ENCODE measurements at places on chromosomes 2 and 18.

- DNase-seq: no peak
Observed at GRCh38 chr2:105317937-105318336, 11.6 kb downstream of the TGFBRAP1 start.

GRCh38 chr2:152635635-152636298 lies 81.5 kb downstream of the PRPF40A start:
- DNase-seq: no peak

DNA sequence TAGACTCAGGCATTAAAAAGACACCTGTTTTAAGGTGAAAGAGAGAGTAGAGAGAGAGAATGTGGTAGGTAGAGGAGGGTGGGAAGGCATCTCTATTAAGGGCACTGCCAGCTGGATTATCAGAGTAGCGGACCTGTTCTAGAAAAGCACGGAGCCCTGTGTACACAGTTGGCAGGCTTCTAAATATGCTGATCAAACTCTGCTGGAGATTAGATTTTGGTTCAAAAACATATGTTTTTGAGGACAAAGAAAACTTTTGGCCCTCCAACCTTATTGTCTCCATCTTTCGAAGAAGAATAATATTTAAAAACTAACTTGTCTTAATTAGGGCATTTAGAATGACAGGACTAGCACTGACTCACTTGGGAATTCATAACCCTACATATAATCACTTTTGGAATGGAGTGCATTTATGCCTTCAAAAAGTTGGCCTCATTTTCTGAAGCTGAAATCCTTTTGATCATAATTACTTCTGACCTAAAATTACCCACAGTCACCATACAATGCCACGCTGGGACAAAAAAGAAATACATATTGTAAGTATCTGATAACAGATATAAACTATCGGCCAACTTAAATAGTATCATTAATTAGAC lies 254.6 kb downstream of the MEIS1 start:
- no peak for DNase-seq

- DNase-seq: no peak
Observed at GRCh38 chr2:192119536-192119935, 75.2 kb downstream of the TMEFF2 start.

- DNase-seq: no peak
Observed at GRCh38 chr2:30294133-30294532, 62.8 kb downstream of the LBH start.

DNA sequence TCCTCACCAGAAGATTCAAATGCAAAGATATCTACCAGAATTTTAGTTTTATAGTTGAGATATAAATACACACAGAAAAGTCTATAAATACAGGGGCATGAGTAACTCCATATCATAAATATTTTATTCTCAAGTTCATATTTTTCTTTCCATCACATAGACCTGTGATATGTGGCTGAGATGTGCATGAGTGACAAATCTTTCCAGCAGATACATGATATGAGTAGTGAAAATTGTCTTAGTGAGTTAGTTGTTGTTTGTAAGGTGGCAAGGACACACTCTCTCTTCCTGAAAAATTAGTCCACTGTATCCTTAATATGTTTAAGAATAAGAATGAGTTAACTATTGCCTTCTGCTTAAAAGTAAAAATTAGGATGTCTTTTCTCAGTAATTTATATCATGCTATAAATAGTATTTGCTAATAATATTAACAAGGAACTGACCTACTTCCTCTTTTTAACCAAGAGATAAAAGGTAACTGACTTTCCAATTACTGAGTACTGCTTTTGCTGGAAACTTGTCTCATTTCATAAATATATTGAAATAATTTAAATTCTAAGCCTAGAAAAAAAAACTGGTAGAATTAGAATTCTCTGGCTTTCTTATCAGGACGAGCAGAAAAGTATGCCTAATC lies 85.2 kb upstream of the SESTD1 start:
- DNase-seq: no peak

DNA sequence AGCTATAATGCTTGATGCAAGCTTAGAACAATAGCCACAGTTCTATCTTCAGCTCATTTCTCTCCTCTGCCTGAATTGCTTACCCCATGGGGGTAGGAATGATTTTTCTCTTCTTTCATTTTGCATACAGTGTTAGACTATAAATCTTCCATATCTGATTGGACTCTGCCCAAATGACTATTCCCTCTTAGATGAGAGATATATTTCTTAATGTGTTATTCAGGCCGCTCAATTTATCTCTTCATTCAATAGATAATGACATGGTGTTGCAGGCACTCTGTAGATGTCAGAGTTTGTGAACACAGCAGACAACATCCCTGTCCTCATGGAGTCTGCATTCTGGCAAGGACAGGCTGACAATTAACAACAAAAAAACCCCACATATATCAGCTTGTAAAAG lies 443.7 kb upstream of the CELF4 start:
- no peak for DNase-seq

- no peak for DNase-seq
Observed at GRCh38 chr2:88113069-88113468, 14.8 kb downstream of the FABP1 start.

DNA sequence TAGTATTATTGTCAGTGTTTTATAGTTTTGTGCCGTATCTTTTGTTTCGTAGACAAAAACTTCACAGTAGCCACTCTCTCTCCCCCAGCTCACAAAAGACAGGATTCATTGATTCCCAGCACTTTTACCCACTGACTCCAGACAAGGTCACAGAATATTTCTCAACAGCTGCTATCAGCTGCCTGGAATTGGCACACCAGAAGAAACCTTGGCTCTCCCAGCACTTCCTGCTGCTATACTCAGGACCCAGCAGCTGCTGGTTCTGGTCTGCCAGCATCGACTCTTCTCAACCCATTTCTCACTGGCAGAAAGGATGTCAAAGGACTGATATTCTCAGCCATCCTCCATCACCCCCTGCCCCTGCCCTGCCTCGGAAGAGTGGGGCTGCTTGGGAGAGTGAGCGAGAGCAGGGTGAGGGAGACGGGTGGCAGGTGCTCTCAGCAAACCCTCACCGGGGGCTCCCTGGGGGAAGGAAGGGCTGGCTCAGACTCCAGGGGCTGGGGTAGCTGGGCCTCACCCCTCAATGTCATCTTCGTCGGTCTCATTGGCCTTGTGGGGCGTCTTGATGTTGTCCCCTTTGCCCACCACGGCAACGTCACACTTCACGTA lies 6.1 kb upstream of the OTOF start:
- no peak for DNase-seq

DNA sequence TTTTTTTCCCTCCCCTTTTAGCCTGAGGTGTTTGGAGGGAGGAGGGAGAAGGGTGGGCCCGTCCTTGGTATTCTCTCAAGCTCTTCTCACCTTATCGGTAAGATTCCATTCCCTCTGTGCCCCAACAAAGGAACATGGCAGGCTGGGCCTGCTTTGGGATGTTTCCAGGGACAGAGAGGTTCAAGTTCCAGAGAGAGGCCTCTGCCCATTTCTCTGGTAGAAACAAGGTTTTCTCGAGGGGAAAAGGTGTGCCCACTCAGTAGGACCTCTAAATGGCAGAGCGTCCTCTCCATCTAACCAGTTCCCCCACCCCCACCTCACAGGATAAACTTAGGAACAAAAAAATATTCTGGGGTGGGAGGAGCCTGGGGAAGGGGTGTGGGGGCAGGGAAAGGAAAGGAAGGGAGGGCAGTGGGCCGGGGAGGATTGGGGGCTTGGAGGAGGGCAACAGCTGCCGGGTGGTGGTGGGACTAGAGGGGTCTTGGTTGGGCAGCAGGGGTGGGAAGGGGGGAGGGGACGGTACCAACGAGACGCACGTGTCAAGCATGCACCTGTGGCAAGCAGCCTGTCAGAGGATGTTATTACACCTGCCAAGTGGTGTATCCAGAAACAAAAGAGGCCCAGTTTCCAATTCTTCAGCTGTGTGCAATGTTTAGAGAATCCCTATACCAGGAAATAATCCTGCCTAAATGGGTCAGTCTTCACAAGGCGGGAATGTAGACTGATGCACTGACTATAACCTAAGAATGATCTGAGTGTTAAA lies 2.1 kb downstream of the PCBP1 start:
- DNase-seq: no peak

GRCh38 chr2:142734231-142734630 lies 143.2 kb upstream of the KYNU start:
- DNase-seq: no peak

DNA sequence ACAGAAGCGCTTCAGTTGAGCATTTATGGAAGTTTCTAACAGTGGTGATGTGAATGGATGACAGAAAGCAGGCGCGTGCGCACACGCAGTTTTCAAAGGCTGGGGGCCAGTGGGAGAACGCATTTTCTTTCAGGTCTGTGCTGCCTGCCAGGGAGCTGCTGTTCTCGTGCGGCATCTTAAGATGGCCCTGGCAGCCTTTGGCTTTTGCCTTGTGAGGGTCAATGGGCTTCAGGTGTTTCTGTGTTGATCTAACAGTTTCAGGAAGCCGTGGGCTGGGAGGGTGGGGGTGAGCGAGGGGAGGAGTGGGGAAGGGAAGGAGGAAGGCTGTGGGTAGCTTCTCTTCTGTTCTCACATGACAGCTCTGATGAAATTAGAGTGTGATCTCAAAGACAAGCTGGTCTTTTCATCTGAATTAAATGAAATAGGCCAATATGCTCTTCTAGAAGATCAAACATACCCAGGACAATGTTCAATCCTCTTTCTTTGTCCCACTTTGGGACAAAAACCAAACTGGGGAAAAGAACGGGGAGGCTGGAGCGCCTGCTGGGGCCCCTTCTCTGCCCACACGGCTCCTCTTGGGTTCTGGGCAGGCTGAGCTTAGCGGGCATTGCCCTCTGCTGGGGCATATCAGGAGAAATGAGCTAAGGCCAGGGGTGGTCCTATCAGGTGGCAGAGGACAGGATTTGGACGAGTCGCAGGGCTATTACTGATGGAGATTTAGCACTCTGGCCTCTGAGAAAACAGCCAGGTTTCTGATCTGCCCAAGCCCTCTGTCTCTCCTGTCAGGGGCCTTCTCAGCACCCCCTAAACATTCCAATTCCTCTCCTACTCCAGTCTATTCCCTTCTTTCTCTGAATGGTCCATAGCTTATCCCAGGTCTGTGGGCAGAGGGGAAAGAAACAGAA lies 126.2 kb upstream of the LGALSL start:
- no peak for DNase-seq

DNA sequence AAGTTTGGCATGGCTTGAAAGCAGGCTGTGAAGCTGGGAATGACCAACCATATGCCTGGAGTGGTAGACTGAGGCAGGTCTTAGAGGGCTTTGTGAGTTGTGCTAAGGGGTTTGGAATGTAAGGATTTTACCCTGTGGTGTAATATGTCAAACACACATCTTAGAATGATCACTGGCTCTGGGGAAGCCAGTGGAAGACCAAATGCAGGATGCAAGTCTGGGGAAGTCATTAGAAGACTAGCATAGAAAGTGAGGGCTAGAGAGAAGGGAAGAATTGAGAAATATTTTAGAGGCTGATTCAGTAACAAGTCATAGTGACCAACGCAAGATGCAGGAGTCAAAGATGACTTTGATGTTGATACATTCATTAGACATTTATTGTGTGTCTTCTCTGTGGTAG lies 3.5 kb upstream of the FHOD3 start:
- DNase-seq: no peak

DNA sequence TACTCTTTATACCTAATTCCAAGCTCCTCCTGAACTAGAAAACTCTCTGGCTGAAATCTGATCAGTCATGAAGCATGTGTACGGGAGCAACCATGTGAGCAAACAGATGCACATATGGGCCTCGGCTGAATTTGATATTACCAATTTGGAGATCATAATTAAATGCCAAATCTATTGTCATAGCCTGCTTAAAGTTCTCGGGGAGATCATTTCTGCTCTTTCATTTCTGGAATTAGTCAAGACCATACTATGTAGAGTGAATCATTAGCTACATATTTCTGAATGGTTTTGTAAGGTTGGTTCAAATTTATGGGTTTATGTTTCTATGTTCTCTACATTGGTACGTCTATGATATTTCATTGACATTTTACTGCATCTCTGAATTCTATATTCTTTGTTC lies 205.5 kb downstream of the UBE2E3 start:
- no peak for DNase-seq
